Left ventricle myocardium inferior (tissue), 1 donor: ENCODE measurements at places on chromosomes 7 and 10.

- no peak for DNase-seq
Observed at GRCh38 chr7:158386866-158387545, 200.6 kb downstream of the PTPRN2 start.

GRCh38 chr10:47454008-47454779 lies 29.7 kb downstream of the ANXA8 start:
- no peak for DNase-seq

DNA sequence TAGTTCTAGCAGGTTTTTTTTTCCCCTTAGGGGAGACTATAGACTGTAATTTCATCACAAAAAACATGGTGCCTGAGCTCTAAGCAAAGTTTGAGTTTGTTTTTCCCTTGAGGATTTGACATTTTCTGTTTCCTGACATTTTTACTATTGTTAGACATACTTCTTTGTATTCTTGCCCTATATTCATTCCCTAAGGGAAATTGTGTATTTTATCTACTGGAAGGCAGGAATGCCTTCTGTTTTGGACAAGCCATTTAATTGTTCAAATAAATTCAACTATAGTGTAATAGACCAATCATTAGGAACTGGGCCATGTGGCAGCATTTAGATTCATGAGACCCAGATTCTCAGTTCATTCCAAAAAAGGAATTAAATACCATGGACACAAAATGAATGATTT lies 335.0 kb downstream of the EXOC4 start:
- DNase-seq, result no peak

GRCh38 chr10:118362103-118362502 lies 20.0 kb upstream of the FAM204A start:
- no peak for DNase-seq

DNA sequence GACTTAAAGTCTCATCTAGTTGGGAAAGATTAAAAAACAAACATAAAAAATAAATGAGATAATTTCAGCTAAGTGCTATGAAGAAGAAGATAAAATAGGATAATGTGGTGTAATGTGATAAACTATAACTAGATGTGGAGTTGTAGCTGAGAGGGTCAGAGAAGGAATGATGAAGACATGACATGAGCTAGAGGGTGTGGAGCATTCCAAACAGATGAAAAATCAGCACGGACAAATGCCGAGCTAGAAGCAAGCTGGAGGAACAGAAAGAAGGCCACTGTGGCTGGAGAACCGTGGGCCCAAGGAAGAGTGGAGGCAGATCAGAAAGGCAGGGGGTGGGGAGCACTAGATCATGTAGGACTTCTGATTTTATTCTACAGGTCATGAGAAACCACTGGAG lies 70.6 kb downstream of the CDK6 start:
- no peak for DNase-seq

DNA sequence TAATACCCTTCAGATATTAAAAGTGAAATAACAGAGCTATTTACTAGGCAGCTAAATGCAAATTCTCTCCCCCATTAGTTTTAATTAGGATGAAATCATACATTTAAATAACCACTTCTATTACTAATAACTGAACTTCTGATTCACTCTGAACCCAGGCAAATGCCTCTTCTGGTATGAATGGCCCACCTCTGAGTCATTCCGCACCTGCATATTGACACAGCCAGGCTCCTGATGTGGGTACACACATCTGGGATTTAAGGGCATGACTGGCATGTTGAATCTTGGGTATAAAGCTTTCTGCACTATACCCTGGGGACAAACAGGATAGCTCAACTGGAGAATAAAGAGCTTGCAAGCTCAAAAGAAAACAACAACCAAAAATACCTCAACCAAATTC lies 140.9 kb downstream of the AUTS2 start:
- no peak for DNase-seq

- DNase-seq, result no peak
Observed at GRCh38 chr10:86871563-86872183, 85.7 kb downstream of the MMRN2 start.

DNA sequence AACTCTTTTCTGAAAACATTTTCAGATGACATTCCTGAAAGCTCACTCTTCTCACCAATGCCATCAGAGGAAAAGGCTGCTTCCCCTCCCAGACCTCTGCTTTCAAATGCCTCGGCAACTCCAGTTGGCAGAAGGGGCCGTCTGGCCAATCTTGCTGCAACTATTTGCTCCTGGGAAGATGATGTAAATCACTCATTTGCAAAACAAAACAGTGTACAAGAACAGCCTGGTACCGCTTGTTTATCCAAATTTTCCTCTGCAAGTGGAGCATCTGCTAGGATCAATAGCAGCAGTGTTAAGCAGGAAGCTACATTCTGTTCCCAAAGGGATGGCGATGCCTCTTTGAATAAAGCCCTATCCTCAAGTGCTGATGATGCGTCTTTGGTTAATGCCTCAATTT lies 16.5 kb downstream of the ANLN start:
- DNase-seq, result no peak
